ENCODE measurements at places on chromosomes 12 and 14.

- no peak for DNase-seq
Measured at GRCh38 chr14:52789118-52789517, 2.3 kb downstream of the GNPNAT1 start.

DNA sequence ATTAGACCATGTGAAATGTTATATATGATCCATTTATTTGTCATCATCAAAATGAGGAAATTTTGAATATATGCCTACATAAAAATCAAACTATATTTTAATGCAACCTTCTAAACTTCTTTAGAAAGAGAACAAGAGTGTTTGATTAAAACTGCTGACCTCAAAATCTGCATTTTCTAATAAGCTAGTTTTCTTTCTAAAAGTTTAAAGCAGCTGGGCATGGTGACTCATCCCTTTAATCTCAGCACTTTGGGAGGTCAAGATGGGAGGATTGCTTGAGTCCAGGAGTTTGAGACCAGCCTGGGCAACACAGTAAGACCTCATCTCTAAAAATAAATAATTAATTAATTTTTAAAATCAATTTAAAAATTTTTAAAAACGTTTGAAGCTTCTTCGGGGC lies 36.2 kb downstream of the GNPTAB start:
- no peak for DNase-seq

DNA sequence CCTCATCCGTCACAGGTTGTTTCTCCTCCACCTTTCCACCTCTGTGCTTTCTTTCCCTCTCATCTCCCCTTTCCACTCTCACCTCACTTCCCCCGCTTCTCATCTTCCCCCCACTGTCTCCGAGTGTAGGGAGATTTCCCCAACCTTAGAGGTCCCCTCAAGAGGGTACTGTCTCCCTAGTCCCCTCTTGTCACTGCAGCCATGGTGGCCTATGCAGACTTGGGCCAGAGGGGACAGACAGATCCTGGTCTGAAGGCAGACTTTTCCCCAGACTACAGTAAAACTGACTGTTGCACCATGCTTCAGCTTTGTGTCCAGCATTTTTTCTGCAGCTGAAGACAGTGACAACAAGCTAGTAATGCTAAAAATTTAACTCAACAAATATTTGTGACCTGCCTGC lies 41.2 kb downstream of the KANSL2 start:
- no peak for DNase-seq

- DNase-seq = no peak
Measured at GRCh38 chr12:99043319-99043914, 398.3 kb downstream of the APAF1 start.

- DNase-seq = peak; percentile 68
Measured at GRCh38 chr14:74618078-74618952, 6.3 kb upstream of the LTBP2 start.

DNA sequence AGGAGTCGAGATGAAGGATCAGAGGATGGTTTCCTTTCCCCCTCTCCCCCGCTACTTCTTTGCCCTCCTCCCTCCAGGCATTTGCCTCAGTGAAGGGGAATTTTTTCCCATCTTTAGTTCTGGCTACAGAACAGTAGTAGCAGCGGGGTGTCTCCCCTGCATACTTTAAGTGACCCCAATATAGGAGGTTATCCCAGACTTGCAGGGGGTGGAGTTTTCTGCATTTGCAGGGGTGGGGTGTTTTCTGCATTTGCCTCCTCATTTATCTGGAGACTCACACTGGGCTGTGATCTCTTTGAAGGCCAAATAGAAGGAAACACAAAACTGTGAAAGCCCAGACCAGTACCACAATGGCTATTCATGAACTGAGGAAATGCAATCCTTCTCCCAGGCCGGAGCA lies 19.8 kb downstream of the PTPRB start:
- DNase-seq = no peak

- DNase-seq = no peak
Measured at GRCh38 chr12:93173178-93173957, 204.4 kb upstream of the NUDT4 start.

DNA sequence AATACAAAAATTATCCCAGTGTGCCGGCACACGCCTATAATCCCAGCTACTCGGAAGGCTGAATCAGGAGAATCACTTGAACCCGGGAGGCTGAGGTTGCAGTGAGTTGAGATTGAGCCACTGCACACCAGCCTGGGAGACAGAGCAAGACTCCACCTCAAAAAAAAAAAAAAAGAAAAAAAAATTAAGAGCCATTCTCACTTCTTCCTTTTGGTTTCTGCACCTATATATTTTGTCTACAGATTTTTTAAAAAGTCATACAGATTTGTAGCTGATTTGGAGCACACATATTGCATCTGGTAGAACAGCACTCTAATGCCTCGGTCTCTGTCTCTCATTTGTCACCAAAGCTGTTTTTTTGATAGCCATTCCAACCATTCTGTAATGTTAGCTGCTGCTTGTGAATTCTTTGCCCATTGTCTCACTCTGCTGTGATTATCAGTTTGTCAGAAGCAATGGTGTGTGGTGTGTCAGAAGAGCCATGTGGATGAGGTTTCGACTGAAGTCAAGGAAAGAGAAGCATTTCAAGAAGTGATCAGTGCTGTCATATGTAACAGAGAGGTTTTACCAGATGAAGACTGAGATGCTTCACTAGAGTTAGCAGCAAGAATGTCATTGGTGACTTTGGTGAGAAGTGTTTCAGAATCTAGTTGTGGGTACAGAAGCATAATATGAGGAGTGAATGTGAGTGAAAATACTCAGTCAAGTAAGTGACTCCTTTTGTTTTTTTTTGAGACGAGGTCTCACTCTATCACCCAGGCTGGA lies 8.7 kb upstream of the KTN1 start:
- DNase-seq = no peak

- DNase-seq = no peak
Measured at GRCh38 chr12:107374161-107374840, 281.0 kb upstream of the CRY1 start.

- no peak for DNase-seq
Measured at GRCh38 chr14:60485057-60485597, 736 bp downstream of the C14orf39 start.

- no peak for DNase-seq
Measured at GRCh38 chr12:71576496-71576895, 87.2 kb downstream of the ZFC3H1 start.

DNA sequence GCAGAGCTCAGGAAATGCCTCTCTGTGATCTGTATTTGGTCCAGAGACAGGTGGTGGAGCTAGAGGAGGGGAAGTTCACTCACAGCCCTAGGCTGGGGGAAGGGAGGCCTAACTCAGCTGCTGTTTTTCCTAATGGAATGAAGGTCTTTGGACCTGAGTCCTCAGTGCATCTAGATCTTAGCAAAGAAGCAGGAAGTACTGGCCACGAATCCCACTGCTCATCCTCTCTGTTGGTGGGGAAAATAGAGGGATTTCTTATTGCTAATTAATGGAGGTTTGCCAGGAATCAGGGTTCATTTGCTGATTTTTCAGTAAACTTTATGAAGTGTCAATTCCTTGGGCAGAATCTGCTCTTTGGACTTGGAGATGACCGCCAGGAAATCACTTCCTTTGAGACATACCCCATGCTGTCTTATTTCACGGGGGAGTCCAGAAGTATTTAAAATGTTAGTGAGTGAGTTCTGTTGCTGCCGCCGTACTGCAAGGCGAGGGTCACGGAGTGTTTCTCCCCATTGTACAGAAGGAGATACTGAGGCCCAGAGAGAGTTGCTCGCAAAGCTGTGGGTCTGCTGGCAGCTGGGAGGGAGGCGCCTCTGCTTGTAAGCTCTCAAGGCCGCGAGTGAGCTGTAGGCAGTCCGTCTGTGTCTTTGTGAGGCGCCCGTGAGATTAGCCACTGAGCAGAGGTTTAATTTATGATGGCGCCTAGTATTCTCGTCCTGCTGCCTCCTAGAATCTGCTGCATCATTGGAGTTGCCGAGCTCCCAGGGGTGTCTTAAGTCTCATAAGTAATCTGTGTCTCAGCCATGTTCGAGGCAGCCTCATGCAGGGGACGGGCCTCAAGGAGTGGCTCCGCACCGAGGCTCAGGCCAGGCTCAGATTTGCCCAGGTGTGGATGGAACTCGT lies 88.2 kb downstream of the TSPAN9 start:
- DNase-seq = no peak

- no peak for DNase-seq
Measured at GRCh38 chr12:112538740-112539139, 120.0 kb downstream of the PTPN11 start.

DNA sequence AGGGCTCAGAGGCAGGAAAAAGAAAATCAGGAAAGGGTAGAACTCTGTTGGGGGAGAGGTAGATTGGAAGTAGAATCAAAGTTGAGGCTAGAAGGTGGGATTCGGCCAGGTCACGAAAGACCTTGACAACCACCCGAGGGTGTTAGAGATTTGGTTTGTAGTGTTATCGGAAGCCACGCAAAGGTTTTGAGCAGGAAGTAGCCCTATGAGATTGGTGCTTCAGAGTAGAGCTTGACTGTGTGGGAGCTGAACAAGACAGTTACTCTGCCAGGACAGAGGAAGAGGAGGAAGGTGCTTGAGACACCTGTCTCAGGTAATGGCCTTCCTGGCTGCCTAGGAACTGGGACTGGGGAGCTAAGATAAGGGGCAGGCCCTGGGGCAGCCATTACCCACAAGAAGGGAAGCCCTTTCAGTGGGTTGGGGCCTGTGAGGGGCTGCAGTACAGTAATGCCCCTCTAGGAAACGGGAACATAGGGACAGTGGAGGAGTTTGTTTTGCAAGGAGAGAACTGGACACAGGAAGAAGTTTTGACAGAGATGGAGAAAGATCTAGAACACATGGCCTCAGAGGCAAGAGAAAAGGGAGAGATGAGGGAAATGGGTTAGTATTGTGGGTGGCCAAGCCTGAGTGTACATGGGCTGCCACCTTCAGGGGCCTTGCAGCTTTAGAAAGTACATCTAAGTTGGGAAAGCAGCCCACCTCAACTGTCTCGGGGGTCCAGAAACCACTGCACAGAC lies 73.5 kb downstream of the RIN3 start:
- no peak for DNase-seq

GRCh38 chr14:73741386-73741875 lies 27.2 kb upstream of the PNMA1 start:
- DNase-seq = peak; percentile 68

- peak; percentile 46 for DNase-seq
Measured at GRCh38 chr14:35403114-35403602, 1.4 kb downstream of the NFKBIA start.

DNA sequence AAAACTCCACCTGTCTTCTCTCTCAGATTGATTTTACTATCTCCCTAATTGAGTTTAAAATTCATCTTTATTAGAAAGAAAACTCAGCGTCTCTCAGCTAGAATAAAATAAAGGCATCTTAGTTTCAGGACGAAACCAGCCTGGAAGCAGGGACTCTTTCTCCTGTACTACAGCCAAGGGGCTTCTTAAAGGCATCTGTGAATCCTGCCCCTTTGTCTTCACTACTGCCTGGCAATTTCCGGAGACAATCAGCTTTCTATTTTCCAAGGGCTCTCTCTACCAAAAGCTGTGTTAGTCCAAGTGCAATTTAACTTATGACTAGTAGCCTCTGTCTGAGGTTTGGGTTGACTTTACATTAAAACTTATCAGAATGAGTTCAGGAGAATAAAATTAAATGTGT lies 623.3 kb upstream of the FOXG1 start:
- DNase-seq = no peak

DNA sequence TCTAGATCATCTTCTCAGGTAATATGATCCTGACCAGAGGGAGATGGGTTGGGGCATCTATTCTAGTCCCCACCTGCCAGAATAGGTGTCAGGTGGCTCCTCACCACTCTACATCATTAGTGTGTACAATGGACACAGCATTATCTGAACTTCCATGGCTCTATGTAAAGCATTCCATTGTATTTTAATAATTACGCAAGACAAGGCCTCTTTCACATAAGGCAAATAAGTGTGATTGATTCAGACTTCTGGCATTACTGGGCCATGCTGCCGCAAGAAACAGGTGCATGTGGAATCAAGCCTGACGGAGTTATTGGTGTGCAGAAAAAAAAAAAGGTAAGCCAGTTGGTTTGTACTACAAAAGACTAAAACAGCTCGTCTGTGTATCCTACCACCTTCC lies 3.1 kb upstream of the DDHD1 start:
- no peak for DNase-seq

DNA sequence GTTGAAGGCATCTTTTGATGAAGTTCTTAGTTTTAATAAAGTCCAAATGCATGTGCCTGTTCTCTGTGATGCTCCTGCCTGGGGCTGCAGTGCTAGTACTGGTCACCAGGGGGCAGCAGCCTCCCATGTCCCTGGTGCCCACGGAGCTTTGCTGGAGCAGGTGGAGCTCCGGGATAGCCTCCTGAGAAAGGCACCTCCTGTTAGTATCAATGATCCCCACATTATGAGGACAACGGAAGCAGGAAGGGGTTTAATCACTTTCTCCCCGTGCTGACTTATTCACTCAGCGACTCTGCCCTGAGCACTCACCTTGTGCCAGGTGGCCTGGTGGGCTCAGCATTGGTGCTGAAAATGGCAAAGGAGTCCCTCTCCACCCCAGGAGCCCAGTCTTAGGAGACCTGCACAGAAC lies 123.0 kb upstream of the PZP start:
- peak; percentile 33 for DNase-seq

GRCh38 chr14:101410126-101410525 lies 151.2 kb upstream of the DIO3 start:
- DNase-seq = no peak

DNA sequence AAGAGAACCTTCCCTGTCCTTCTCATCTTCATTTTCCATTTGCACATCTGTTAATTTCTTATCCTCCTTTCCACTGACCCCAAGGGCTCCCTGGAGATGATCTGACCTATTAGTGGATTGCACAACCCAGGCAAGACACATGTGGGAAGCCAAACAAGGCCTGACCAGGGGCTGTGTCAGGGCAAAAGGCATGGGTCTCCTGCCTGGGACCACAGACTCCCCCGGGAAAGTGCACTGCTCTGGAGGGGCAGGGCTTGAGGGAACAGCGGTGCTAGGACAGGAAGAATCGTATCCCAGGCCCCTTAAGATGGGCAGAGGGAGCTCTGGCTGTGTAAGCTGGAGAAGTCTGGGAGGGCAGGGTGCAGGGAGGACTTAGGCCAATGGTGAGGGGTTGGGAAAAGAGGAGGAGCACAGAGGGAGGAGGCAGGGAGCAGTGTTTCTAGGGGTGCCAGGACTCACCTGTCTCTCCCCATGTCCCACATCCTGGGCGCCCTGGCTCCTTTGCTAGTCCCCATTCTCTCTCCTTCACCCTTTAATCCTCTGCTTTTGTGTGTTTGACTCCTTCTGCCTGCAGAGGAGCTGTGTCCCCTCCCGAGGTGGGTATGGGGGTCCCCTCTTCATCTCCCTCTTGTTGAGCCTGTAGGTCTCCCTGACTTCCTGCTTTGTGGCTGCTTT lies 25.3 kb downstream of the PLEKHG3 start:
- no peak for DNase-seq

GRCh38 chr12:109595321-109595902 lies 21.8 kb downstream of the MVK start:
- peak; percentile 34 for DNase-seq

DNA sequence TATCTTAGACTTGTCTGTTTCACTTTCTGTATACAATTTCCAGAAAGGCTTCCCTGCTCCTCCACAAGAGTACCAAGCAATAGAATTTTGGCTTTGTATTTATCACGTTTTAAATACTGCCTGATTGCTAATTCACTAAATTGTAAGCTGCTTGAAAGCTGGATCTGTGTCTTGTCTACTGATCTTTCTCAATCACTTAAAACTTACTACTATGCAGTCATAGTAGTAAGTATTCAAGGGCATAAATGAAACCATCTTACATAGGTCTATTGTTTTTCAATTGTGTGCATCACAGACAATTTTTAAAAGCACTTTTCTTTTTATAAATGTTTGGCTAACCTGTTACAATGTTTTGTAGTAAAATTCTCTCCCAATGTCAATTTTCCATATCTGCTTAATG lies 1.2 kb upstream of the GLIPR1L2 start:
- DNase-seq = no peak

Data from stimulated activated CD8-positive, alpha-beta memory T cell treated with anti-CD3 and anti-CD28 coated beads, Interleukin-7, amount 100 ng/mL, for 48 hours (primary cell).